ENCODE measurements at places on chromosomes 12 and 14.
A peak's percentile ranks its signal among the peaks of the same experiment; 100 is the strongest.

DNA sequence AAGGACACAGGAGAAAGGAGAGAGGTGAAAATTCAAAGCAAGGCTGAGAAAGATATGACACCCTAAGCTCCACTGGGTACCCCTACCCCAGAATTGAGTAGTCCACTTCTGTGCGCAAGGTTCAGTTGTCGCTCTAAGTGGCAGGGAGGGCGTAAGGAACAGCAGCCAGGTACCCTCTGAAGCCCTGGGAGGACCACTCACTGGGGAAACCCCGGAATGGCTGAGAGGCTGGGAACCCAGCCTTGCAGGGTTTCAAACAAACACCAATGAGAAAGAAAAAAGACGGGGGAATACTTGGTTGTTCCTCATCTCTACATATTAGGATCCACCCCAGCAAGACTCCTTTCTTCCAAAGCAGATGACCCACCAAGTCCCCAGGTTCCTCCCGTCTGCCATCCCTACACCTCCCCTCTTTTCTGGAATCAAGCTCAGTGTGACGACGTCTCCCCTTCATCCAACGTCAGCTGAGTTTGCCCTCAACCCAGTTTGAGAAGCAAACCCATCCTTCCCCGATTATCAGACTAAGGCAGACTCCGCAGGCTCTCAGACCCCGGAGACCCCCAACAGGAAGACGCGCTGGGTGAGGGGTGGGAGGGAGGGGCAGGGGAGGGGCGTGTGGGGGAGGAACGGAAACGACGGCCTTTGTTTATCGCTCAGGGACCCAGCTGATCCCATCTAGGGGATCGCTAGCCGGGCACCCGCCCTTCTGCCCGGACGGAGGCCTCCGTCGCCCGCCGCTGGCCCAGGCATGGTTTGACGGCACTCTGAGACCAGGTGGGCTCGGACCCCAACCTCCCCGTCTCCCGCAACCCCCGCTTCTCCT, 795 bp downstream of the LMBR1L start:
- DNase-seq, result no peak

DNA sequence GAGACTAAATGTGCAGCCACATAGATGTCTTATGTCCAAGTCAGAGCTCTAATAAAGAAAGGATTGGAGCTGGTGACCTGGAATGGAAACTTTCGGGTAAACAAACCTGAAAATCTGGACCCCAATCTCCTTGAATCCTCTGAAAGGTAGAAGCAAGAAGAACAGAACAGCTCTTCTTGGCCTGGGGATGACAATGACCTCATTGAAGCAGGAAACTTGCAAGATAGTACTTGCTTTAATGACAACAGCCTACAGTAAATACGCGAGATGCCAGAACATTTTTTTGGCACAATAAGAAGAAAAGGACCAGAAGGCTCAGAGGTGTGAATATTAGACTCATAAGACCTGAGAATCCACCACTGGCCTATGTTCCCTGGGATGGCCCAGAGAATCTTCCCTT, 4.1 kb upstream of the PRIMA1 start:
- DNase-seq, result no peak

GRCh38 chr12:104816845-104817503, 141.1 kb downstream of the SLC41A2 start:
- DNase-seq, result no peak

DNA sequence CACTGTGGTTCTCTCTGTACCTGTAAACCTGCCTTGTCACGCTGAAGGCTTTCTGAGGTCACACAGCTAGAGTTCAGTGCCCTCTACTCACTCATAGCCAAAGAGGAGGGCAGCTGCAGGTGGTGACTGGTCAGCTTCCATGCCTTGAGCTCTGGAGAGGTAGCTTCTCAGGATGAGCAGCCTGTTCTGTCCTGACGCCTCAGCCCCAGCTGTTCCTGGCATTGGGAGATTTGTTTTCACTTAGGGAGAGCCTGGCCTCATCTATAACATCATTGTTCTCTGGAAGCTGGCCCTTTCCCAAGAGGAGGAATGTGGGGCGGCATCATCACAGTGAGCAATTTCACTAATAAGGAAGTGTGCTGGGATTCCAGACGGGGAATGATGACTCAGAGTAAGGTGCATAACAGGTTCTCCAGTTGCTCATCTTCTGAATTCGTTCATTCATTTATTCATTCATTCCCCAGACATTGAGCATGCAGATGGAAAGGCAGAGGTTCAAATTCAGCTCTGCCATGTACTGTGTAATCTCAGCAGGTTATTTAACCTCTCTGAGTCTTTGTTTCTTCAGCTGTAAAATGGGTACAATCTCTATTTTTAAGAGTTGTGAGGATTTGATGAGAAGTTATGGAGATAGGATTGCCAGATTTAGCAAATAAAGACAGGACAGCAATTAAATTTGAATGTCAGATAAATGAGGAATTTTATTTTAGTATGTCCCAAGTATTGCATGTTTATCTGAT, 255.8 kb upstream of the CRY1 start:
- peak; percentile 96 for DNase-seq

DNA sequence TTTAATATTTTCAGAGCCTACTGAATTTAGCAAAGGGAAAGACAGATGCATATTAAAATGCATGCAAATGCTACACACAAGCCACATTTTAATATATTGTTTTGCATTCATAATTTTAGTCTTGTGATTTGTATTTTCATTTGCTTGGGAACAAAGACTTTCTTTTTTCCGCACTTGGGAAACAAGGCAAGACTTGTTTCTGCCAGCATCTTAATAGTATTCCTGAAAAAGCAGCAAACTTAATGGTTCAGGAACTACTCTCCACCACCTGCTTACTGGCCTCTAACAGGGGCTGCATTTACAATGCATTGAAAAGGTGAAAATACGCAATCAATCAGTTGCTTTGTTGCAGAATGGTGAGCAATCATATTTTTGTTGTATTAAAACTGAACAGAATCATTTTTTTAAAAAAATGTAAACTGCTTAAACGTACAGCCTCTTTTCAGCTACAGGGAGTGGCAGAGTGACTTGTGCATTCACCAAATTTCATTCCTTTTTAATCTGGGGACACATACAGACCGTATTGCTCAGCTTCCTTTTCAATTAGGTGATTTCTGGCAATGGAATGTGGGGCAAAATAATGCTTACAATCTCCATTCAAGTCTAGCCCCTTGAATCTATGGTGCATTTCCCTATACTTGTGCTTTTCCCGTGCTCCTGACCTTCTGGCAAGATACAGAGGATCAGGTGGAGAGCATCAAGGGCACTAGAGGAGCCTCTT, 144.1 kb upstream of the BTG1 start:
- DNase-seq, result peak; percentile 59

- no peak for DNase-seq
Measured at GRCh38 chr14:92651758-92652406, 96.5 kb downstream of the LGMN start.

DNA sequence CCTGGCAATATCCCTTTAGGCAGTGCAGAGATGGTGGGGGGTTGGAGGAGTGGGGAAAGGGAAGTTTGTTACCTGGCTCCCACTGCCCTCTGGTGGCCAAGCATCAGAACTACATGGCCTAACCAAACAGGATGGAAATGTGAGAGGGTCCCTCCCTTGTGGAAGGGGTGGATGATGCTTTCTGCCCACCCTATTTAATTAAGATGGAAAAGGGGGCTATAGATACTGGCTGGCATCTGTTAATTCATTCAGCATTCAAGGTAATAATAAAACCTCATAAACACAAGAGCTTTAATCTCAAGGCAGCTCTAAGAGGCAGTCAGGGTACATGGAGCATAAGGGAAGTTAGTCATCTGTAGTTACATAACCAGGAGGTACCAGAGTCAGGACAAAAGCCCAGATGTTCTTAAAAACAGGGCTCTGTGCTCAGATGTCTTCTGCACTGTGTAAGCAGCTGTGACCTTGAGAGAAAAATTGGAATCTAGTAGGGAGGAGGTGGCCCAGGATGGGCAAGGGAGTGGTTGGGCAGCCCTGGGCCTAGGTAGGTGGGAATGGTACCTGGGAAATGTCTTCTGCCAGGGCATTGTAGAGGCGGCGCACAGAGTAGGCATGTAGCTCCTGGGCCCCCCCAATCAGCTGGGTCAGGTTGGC, 4.6 kb downstream of the AP1G2 start:
- DNase-seq, result peak; percentile 67

DNA sequence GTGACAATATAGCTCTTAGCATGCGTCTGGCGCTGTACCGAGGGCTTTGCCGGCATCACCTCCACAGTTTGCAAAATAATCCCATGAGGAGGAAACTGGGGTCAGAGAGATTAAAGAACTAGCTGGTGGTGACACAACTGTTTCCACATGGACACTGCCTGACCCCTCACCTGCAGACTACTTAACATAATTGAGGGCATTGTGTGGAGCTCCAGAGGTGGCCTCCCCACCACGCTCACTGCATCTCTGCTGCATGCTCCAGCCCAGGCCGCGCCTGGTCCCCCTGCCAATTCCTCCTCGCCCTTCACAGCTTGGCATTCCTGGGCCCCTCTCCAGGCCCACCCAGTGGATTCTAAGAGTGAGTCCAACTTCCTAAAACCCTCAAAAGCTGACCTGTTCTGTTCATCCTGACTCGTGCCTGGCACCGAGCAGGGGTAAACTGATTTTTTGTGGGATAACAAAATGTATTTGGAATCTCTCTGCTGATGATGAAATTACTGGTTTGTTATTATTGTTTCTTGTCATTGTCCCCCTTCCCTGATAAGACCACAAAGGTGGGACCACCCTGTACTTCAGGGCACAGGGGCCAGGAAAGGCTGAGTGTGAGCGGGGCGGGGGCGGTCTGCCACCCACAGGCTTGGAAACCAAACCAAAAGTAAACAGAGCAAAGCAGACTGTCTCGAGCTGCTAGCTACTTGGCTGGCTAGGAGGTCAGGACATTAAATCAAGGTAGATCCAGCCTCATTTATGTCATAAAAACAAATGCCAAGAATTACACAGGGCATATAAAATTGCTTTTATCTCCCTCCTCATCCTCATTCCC, 40.6 kb downstream of the CHGA start:
- DNase-seq, result no peak

GRCh38 chr14:23522643-23523198, 28.8 kb downstream of the ZFHX2 start:
- DNase-seq, result no peak

DNA sequence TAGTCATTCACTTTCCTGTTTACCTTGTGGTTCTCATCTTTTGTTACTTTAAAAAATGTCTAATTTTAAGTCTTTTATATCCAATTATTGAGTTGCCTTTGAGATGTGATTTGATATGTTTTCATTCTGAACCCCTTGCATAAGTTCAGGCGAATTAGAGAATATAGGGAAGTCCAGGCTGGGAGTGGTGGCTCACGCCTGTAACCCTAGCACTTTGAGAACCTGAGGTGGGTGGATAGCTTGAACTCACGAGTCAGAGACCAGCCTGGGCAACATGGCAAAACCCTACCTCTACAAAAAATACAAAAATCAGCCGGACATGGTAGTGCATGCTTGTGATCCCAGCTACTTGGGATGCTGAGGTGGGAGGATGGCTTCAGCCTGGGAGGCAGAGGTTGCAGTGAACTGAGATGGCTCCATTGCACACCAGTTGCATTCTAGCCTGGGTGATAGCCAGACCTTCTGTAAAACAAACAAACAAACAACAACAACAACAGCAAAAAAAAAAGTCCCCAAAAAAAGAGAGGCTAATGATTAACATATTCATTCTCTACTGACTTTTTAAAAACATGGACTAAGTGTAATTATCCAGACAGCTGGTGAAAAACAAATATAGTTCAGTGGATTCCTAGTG, 451.1 kb upstream of the RGS6 start:
- DNase-seq, result no peak

DNA sequence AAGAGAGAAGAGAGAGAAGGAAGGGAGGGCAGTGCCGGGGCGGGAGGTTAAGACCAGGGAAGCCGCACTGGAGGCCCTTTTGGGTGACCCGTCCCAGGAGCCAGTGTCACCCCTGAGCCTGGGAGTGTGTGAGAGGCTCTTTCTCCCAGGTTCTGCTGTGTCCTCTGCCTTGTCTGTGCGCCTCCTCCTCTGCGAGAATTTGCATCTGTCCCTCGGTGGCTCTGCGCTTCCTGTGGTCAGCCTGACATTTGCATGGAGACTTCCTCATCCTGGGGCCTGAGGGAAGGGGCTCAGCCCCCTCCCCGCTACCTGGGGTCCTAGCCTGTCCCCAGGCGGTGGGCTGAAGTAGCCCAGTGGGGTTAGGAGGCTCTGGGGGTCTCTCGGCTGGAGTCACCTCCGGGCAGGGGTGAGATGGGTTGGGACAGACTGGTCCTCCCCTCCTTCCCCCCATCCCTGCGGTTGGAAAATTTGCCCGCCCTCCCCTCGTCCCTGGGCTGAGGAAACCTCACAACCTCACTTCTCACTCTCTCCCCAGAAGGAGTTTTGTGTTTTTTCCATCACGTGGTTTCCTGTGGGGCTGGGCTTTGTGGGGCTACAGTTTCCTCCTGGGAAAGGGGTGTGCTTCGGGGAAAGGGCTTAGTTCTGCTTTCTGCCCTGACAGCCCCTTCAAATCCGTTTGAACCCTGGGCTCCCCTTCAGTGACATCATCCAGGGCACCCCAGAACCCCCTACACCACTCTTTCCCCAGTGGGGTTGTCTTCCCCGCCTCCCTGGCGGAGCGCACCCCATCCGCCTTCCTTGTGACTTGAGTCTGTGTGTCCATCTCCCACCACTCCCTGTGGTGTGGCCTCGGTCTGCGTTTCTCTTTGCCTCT, 2.5 kb downstream of the PTPN6 start:
- no peak for DNase-seq

GRCh38 chr12:979349-979748, 11.7 kb upstream of the ERC1 start:
- no peak for DNase-seq

All from Daoy (cell line).